Renal cortex interstitium (tissue), 15 donors: ENCODE measurements at places on chromosomes 7 and 10. TPM values are rescaled to one million over a fixed set of nuclear protein-coding genes. Genes with fewer than 3 reads are reported as not detected.

SCIN gene
- 154 TPM for polyA plus RNA-seq

SFTPD gene
- 2.1 TPM for polyA plus RNA-seq

GRCh38 chr7:38283809-38284208 lies 10.4 kb upstream of the TARP start:
- no peak for DNase-seq

- no peak for DNase-seq
These were observed 19.6 kb upstream of the RET start for GRCh38 chr10:43057231-43057711.

RINT1 gene
- polyA plus RNA-seq, result 19.3 TPM

MMP21 gene
- polyA plus RNA-seq, result 0.26 TPM

- DNase-seq, result no peak
These were observed 227.1 kb downstream of the DYNC1I1 start for GRCh38 chr7:95999481-95999880.

DNA sequence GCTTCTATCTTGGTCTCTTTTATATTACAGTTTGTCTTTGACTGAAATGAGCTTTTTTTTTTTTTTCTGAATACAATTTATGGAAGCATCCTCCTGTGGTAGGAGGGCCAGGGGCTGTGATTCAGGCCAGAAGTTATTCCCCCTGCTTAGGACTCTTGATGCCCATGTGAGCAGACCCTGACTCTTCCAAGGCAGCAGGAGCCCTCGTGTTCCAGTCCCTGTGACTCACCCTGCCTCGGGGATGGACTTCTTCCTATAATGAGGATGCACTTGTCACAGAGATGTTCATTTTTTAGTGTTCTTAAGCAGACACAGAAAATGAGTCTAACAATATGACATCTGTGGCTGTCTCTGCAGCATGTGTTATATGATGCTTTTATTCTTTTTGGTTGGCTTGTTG lies 1293.7 kb upstream of the AUTS2 start:
- DNase-seq, result no peak

DNA sequence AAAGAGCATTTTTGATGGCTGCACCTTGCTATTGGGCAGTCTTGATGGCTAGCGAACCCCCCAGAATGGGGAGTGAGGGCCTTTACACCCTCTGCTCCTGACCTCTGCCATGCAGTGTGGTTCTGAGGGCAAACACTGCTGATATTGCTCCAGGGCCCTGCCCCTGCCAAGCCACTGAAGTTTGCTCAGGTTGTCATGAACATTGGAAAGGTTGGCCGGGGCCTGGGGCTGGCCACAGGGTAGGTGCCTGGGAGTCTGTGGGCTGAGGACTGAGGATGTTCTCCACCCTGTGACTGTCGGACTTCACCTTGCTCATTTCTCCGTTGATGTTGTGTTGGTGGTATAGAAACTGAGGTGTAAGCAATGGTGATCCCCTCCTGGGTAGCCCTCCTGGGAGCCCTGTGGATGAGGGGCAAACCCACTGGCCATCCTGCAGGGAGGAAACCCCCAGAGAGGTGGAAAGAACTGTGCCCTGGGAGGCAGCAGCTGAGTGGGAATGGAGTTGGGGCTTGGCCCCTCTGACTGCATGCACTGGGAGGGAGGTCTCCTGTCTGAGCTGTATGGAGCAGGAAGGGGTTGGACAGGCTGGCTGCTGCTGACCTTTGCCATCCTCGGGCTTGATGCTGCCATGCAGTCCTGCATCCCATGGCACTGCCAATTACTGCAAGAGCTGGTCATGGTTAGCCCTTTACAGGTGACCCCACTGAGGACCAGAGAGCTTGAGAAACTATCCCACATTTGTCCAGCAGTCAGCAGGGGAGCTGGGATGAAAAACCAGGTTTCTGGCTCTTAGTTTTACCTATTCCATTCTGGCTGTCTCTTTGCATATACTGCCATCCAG lies 77.1 kb downstream of the SH2D4B start:
- DNase-seq, result no peak

- DNase-seq, result no peak
These were observed 149.7 kb upstream of the SLC25A13 start for GRCh38 chr7:96471606-96472005.

- no peak for DNase-seq
These were observed 14.0 kb upstream of the SRI start for GRCh38 chr7:88233828-88234227.

DNA sequence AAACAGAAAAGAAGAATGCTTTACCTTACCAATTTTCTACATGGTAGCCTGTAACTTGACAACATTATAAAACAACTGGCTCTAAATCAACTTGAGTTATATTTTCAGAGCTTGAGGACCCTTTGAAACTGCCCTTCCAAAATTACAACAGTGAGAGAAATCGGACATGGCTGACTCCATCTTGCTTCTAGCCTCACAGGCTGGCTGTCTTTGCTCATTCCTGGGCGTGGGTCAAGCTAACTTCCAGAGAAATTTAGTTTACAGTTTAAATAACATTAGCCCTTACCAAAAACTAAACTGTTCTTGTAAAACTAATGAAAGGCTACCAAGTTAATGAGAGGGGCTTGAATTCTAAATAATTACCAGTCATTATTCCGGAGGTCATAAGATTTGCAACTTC lies 183.4 kb downstream of the AKR1D1 start:
- no peak for DNase-seq

DNA sequence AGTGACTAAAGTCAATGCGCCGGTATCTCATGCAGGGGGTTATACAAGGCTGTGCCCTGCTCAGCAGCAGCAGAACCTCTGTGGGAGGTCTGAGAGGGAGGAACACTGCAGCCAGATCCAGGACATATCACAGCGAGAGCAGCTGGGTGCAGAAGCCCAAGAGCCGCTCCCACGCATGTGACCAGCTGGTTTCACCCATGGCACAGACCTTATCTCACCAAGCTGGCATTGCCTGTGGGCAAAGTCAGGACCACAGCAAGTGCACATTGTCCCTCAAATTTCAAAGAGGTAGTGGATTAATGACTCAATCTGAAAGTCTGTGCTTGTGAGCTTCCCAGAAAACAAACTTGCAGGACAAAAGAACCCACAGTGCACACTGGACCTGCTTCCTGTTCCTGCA lies 31.6 kb upstream of the AKR1C1 start:
- no peak for DNase-seq
